Stimulated activated CD4-positive, alpha-beta T cell treated with anti-CD3 and anti-CD28 coated beads, Interleukin-12 subunit alpha, Interleukin-12 subunit beta, amount 100 ng/mL, for 24 hours (primary cell): ENCODE measurements at places on chromosomes 5 and 9.

DNA sequence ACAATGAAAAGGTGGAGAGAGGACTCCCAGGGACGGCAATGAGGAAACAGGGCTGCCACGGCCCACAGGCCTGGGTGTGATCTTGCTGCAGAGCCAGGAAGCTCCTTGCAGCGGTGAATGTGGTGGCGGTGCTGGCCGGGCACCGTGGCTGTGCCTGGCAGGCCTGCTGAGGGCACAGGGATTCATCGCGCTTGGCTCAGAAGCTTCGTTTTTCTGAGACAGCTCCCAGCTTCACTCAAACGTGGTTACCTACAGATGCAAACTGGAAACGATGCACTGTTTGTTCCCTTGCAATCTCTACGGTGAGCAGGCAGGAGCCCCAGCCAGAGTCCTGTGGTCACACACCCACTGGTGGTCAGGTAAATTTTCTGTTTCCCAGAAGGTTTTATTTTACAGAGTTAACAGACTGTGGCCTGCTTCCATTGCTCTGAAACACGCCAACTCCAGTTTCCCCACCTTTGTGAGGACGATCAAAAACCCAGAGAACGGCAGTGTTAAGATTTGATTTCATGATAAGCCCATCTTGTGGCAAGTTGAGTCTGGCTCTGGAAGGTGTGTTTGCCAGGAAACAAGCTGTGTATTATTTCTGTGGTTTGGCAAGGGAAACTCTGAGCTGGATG, 183.9 kb downstream of the AUH start:
- no peak for DNase-seq

DNA sequence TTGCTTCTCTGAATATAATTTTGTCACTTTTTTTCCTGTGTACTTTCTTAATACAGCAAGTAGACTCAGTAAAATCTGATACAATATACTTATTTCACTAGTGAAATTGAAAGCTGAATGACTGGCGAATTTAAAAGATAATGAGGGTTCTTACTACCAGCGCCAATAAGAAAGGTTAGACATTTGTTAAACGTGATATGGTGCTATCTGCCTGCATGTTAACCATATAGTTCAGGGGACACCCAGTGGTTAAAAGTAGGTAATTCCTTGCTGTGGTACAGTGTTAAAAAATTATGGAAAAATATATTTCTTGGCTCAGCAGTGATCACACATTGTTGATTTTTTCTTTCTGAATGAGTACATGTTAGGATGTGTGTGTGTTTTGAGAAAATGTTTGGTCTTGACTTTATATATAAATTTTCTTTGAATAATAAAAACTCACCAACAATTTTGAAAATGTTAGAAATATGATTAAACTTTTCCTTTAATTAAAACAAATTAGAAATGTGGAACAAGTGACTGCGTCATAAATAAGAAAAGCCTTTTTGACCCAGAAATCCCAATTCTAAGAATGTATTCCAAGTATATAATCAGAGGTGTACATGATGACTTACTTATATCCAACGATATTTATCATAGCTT, 25.8 kb downstream of the CAST start:
- DNase-seq: no peak

- DNase-seq: no peak
Observed at GRCh38 chr5:69276422-69277174, 41.9 kb downstream of the CDK7 start.

GRCh38 chr5:53405396-53405795, 75.0 kb upstream of the FST start:
- no peak for DNase-seq

- no peak for DNase-seq
Observed at GRCh38 chr5:141919218-141920119, 4.2 kb upstream of the DELE1 start.

DNA sequence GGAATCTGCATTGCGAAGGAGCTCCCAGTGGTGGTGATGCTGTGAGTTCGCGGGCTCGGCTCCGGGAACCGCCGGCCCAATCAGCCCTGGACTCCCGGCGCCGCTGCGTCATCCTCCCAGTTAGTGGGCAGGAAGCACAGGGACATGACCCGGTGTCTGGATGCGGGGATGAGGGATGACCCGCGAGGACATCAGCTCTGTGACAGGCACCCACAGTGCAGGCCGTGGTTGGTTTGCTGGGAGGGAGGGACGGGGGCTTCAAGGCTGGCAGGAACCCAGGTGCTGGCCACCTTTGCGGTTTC, 996 bp downstream of the NXNL2 start:
- no peak for DNase-seq

DNA sequence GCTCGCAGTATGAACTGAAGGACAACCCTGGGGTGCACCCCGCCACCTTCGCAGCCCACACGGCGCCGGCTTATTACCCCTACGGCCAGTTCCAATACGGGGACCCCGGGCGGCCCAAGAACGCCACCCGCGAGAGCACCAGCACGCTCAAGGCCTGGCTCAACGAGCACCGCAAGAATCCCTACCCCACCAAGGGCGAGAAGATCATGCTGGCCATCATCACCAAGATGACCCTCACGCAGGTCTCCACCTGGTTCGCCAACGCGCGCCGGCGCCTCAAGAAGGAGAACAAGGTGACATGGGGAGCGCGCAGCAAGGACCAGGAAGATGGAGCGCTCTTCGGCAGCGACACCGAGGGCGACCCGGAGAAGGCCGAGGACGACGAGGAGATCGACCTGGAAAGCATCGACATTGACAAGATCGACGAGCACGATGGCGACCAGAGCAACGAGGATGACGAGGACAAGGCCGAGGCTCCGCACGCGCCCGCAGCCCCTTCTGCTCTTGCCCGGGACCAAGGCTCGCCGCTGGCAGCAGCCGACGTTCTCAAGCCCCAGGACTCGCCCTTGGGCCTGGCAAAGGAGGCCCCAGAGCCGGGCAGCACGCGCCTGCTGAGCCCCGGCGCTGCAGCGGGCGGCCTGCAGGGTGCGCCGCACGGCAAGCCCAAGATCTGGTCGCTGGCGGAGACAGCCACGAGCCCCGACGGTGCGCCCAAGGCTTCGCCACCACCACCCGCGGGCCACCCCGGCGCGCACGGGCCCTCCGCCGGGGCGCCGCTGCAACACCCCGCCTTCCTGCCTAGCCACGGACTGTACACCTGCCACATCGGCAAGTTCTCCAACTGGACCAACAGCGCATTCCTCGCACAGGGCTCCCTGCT, 3.8 kb downstream of the IRX1 start:
- DNase-seq: no peak
